ENCODE measurements at places on chromosomes 2 and 18.

DNA sequence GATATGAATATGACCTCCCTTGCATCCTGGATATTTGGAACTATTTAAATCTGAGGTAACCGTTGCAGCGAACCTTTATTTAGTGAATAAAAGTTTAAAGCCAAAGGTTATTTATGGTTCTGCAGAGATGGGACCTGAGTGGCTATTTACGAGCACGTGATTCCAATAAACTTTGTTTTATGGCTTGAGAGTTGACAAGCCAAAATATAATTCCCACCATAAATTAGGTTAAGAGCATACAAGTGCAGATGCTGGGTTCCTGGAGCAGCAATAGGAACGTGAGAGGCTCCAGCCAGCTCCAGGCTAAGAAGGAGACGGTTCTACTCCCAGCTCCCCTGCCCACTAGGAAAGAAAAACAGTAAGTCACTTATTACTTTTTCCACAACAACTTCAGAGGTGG, 5.2 kb upstream of the HOXD4 start:
- no peak for DNase-seq

DNA sequence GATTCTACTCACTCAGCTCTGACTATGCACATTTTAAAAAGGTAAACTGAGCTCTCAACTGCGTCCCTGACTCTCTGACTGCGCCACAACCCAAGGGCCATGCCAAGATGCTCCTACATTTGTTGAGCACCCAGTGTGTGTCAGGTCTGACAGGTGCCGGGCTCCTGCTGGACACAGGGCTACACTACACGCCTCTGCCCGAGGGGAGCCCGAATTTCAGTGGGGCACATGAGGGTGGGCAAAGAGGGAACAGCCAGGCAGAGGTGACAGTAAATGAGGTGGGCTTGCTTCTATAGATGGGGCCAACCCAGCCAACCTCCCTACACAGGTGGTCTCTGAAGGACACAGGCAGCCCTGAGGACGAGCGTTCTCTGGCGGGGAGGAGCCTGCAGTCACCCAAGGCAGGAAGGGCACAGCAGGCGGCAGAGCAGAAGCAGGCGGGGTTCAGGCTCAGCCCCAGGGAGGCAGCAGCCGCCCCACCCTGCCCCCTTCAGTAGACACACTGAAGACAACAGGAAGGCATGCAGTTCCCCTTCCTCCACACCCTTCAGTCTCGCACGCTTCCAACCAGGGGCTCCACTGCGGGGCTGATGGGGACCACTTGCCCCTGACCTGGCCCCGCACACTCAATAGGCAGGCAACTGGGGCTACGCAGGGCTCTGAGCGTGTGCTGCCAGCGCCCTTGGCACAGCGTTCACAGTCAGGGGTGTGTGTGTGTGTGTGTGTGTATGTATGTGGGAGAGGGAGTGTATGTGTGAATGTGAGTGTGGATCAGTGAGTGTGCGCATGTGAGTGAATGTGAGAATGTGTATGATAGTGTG, 98.4 kb downstream of the UXS1 start:
- DNase-seq, result no peak

DNA sequence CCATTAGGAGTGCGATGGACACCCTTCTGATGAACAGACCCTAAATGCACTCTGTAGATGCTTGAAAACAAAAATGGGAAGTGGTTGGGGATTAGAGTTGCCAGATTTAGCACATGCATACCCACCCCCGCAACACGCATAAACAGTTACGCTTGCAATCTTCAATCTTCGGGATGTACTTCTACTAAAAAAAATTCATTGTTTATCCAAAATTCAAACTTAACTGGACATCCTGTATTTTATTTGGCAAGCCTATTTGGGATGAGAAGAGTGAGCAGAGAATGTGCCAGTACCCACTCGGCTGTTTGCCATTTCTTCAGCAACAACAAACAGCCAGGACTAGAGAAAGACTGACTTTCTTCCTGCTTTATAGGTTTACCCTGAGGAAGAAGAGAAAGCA, 18.4 kb downstream of the KIAA2012 start:
- no peak for DNase-seq

DNA sequence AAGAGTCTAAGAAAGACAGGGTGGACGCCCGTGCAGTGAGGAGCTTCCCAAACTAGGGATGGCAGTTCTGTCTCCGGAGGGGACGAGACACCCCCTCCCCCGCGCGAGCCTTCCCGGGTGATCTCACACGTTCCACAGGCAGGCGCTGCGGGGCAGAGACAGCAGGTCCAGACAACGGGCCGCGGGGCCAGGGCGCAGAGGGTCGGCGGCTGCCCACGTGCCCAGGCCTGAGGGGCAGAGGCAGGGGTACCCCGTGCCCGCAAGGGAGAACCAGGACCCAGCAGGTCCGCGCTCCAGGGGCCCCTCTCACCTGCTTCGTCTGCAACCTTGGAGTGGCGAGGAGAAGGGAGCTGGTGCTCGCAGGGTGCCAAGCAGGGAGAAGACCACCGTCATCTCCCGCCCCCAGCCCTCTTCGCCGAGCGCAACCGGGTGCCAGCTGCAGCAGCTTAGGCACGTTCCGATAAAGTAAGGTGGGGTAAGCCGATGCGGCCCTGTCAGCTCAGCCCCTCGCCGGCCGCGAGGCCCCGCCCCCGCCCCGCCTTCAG, at the start of gene GPR155:
Gene GPR155, minus strand, starts transcription at position 467 of the 545 bp plus-strand sequence. CDS start 5,073 bp downstream, outside the sequence.
- DNase-seq, result peak; percentile 70

- no peak for DNase-seq
Observed at GRCh38 chr2:65545837-65546805, 113.7 kb upstream of the SPRED2 start.

DNA sequence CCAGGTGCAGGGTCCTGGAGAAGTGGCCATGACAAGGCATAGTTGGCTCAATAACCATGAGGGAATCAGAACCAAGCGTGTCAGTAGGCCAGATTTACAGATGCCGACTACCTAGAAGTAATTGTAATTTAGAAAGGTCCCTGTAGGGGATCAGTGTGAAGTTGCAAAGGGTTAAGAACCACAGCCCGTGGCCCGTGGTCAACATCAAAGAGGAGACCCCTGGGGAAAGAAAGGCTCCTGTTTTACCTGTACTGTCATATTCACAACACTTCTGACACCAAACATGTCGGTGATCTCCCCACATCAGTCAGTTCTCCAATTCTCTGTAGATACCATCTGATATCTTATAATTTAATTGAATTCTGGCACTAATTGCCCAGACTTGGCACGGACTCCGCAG, 31.0 kb downstream of the SP100 start:
- DNase-seq, result no peak

DNA sequence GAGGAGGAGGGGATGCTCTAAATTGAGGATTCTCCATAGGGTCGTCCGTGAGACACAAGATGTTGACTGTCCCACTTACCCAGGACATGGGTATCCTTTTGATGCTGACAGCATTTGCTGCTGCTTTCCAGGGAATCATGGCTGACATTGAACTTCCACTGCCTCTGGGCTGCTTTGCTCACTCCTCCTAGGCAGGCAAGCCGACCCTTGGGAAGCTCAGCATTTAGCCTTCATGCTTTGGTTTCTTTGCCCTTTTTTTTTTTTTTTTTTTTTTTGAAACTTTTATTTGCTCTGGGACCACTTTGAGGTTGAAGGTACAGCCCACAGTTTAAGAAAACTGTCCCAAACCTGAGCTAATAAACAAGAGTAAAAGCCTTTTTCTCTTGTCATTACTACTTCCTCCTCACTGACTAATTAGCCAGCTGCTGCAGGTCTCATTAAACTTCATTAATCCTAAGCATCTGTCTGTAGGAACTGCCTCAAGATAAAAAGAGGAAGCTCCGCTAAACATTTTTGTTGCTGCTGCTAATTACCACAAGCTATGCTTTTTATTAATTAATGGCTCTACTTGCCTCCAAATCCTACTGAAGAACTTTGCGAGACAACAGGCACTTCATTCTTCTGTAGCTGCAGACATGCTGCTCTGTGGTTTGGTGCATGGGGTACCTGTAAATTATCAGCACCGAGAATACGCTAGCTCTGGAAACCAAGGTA, 125.4 kb downstream of the SPTBN1 start:
- DNase-seq, result no peak

DNA sequence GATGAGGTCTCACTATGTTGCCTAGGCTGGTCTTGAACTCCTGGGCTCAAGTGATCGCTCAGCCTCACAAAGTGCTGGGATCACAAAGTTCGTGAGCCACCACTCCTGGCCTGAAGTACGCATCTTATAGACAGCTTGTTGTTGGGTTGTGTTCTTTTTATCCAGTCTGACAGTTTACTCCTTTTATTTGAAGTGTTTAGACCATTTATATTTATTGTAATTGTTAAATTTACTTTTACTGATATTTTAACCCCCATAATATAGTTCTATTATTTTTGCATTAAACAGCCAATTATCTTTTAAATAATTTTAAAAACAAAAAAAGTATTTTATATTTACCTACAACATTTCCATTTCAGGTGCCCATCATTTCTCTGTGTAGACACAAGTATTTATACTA, 303.0 kb upstream of the HDAC4 start:
- DNase-seq, result no peak

- no peak for DNase-seq
Observed at GRCh38 chr2:197327472-197328098, 17.0 kb upstream of the ANKRD44 start.

DNA sequence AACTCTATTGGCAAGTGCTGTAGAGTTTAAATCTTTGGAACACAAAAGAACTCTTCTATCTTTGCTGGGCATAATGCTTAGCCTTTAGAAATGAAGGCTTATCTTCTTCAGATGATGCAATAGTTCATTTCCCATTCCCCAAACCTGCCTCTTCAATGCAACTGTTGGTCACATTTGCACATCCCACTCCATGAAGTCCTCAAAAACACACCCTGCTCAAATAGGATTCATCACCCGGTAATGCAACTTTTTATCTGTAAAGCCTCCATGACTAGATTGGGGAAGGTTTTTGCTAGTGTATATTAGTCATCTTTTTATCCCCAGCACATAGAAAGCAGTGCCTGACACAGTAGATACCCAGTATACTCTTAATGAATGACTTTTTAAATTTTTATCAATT, 376.4 kb downstream of the RBM43 start:
- no peak for DNase-seq

- DNase-seq, result no peak
Observed at GRCh38 chr18:58069721-58070292, 25.8 kb downstream of the NEDD4L start.

- DNase-seq, result no peak
Observed at GRCh38 chr2:102337481-102338386, 17.9 kb upstream of the IL18R1 start.

GRCh38 chr2:8247905-8248622, 433.8 kb upstream of the ID2 start:
- DNase-seq, result peak; percentile 27

- no peak for DNase-seq
Observed at GRCh38 chr2:132645722-132646539, 24.1 kb downstream of the LYPD1 start.

DNA sequence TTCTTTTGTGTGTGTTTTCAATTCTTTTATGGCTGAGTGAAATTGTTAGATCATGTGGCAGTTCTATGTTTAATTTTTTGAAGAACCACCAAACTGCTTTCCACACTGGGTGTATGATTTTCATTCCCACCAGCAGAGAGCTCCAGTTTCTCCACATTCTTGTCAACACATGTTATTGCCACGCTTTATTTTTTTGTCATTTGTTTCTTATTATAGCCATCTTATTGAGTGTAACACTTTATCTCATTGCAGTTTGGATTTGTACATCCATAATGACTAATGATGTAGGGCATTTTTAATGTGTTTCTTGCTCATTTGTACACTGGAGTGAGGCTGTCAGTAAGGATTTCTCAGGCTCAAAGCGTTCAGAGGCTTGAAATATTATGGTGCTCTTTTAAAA, 184.2 kb downstream of the PIEZO2 start:
- DNase-seq, result no peak

- no peak for DNase-seq
Observed at GRCh38 chr2:45712570-45712969, 61.1 kb downstream of the PRKCE start.

DNA sequence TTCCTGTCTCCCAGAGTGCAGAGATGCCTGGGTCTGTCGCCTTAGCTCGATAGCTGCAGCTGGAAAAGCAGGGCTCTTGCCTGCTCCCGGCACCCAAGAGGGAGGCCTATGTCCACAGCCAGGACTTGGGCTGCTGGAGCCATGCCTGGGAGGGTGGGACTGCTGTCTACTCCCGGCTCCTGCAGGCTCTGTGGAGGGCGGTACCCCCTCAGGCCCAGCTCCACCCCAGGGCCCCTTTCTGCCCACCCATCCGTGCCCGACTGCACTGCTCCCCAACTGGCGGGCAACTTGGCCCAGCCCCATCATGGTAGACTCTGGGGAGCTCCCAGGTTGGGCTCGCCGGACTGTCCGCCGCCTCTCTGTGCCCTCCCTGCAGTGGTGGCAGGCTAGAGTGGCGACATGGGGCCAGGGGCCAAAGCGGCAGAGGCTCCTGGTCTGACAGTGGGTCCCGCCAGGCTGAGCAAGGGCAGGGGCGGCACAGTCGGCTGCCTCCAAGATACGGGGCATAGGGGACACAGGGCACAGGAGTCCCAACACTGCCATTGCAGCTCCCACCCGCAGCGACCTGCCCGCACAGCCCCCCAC, 901.0 kb downstream of the CCDC85A start:
- DNase-seq, result no peak

DNA sequence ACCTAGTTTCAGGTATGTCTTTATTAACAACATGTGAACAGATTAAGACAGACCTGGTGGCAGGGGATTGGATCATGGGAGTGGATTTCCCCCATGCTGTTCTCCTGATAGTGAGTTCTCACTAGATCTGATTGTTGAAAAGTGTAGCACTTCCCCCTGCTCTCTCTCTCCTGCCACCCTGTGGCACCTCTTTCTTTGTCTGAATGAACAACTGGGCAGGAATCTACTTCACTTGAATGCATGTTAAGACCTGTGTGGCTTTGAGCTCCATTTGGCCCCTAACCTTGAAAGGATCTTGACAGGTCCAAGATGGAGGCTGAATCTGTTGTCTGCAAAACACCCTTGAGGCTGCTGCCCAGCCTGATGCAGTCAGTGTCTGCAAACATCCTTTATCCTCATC, 194.4 kb downstream of the RNF144A start:
- no peak for DNase-seq

GRCh38 chr2:204299766-204300165, 245.5 kb upstream of the PARD3B start:
- no peak for DNase-seq

DNA sequence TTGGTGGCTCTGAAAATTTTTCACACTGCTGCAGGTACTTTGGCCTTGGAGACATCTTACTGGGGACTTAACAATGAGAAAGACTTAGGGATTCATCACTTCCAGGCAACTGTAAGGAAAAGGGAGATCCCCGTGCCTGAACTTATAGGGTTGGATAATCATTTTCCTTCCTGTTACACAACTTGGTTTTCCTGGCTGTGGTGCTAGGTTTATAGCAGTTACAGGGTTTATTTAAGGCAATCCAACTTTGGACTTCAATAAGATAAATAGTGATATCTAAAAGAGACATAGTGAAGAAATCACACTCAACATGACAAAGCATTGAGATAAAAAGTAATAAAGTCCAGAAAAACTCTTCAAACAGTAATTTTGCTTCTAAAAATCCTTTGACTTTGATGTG, 70.2 kb upstream of the RAPH1 start:
- DNase-seq, result no peak

GRCh38 chr18:49875783-49876182, 62.5 kb upstream of the ACAA2 start:
- DNase-seq, result no peak
